Stimulated activated naive CD4-positive, alpha-beta T cell treated with Interleukin-2 at 50 U/mL for 16 hours (primary cell): ENCODE measurements at places on chromosomes 12 and 14.
A peak's percentile ranks its signal among the peaks of the same experiment; 100 is the strongest.

GRCh38 chr12:70551731-70552130, 85.5 kb downstream of the PTPRB start:
- DNase-seq: no peak

GRCh38 chr14:68250927-68251768, 431.6 kb downstream of the RAD51B start:
- DNase-seq: no peak

DNA sequence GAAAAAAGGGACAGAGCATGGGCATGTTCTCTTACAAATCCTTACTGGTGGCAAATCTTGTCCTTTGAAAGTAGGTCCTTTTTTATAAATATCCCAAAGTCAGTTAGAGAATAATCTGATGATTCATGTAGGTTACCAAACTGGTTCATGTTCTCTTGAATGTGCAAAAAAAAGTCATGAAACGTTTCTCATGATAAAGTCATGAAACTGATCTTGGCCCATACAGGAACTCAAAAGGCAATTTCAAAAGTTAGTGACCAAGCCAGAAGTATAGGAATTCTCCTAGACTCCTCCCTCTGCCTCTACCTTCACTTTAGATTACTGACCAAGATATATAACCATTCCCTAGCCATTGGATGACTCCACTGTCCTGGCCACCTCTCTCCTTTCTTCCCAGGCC, 27.3 kb upstream of the SPTSSA start:
- no peak for DNase-seq

DNA sequence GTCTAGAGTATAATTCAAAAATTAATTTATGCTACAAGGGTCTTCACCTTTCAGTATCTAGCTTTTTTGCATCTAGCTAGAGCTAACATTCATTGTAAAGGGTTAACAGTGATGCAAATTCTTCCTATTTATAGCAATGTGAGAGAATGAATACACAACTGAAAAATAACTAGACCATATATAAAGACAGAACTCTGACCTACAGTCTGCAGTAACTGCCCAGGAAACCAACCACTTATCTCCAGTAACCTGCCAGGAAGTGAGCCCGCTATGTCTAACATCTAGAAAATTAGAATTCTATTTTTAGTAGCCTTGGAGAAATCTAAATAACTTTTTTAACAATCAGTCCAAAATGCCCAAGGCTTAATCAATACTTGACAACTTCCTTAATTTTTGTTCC, 1021.9 kb downstream of the LRFN5 start:
- no peak for DNase-seq

DNA sequence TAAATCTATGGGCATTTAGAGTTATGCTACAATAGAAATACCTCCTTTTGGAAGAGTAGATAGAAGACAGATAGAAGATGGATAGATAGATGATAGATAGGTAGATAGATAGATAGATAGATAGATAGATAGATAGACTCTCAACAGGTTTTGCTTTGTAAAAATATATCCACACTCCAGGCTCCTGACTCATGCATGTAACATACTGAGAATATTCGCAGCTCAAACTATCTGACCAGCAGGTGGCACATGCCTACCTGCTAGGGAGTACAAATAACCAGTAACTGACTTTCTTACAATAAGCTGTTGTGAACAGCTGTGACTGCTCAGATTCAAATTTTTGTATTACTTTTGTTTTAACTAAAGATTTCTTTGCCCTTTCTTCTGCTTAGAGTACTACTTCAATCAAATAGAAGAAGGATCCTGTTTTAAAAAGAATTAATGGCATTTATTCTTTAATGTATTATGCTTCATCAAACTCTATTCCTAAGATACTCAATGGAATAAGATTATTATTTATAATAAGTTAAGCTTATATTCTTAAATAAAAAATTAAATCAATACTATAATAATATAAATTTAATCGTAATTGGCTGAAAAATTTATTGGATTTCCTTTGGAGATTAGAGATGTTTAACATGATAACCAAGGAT, 15.8 kb upstream of the CPNE8 start:
- peak; percentile 7 for DNase-seq

- DNase-seq: no peak
Observed at GRCh38 chr12:116302166-116303058, 24.9 kb upstream of the MED13L start.

DNA sequence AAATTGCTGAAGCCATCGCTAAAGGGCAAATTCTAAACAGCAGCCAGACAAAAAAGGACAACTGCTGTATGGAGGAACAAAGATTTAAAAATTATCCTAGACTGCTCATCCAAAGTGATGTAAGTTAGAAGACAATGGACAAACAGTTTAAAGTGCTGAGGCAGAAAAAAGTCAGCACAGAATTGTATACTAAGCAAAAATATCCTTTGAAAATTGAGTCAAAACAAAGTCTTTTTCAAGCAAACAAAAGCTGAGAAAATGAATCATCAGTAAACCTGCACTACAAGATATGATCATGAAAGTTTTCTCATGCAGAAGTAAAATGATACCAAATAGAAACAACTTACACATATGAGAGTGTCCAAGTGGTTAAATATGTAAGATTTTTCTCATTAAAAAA, 43.6 kb downstream of the EML5 start:
- DNase-seq: no peak

DNA sequence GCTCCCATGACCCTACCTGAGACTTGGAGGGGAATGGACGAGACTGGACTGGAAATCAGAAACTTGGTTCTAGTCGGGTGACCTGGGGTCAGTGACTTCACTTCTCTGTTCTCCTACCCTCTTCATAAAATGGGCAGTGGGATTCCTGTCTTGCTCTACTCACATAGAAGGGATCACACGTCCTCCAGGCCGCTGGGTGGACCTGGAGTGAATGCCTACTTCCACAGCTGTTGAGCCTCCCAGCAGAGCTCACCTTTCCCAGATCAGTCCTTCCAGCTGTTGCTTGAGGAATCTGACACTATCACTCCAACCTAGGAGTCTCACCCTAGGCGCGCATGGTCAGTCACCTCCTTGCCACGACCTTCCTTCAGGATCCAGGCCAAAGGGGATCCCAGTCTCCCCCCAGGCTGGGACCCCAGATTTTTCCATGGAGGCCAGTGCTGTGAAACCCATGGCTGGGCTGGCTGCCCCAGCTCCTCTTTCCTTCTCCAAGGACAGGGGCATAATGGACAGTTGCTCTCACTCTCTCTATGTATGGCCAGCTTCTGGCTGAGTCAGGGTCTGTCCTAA, 637 bp downstream of the ACVRL1 start:
- no peak for DNase-seq

DNA sequence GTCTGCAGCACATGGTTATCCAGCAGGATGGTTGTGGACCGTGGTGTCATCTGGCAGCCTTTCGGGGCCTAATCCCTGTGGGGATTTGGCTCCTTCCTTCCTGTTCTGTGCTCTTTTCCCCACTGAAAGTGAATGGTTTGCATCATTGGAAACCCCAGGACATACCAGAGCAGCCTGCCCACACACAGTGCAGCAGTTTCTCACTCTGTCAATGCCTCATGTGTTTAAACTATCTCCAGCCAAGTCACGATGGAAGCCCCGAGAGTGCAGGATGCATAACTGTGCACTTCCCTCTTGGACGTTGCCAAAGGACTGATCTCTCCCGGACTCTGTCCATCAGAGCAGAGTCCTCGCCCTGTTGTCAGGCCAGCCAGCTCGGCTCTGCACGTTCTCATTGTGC, 29.0 kb upstream of the AMN start:
- no peak for DNase-seq

- DNase-seq: no peak
Observed at GRCh38 chr12:28498850-28499249, 308.6 kb downstream of the CCDC91 start.
